HCT116 (cell line): ENCODE measurements at places on chromosomes 2 and 18.

DNA sequence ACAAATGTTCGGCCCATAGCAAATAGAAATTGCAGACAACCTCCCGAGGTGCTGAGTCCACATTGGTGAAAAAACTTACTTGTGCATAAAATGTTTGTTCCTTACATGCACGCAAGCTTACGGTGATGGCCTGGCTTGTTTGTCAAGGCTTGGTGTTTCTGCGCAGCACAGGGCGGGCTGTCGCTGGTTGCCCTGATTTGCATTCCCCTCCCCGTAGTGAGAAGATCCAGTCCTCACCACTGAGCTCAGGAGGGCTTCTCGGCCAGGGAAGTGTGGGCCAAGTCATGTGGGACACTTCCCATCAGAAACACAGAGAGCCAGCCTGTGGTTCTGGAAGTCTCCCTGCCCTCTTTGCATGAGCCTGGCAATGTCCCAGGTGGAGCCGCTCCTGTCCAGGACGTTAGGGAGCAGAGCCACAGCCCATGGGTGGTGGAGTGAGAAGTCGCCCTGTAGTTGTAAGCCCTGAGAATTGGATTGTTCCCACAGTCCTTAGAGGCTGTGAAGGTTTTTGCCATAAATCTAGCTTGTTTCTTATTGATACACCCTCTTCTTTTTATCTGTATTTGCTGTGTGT lies 152.7 kb downstream of the TWIST2 start:
- no peak for DNase-seq

GRCh38 chr2:47737191-47737975 lies 45.6 kb upstream of the MSH6 start:
- no peak for DNase-seq

- DNase-seq = no peak
Measured at GRCh38 chr2:99911736-99912135, 230.7 kb downstream of the AFF3 start.

GRCh38 chr2:216498070-216498378 lies 620 bp upstream of the RPL37A start:
- DNase-seq = no peak

- no peak for DNase-seq
Measured at GRCh38 chr2:69575926-69576325, 67.6 kb downstream of the AAK1 start.

DNA sequence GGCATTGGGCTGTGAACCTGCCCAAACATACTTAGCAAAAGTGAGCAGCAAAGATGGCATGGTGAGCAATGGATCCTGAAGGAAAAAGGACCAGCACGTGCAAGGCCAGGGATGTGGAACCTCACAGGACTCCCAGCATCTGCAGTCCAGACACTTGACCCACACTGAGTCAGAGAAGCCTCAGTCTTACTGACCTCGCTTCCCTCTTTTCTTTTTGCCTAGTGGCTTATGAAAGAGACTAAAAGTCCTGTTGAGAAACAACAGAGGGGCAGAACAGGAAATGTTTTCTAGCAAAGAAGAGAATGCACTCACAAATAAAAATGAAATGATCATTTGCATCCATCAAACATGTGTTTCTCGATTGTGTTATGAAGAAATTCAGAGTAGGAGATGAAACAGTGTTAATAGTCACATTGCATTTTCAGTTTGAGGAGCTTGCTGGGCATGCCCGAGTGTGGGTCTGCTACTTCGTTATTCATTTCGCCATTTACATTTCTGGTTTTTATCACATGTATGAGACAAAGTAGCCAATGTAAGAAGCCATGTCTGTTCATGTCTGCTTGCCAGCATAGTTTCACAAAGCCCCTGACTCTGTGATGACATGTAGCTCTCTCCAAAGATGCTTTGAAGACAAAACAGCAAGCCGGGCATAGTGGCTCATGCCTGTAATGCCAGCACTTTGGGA lies 118.4 kb downstream of the INO80D start:
- no peak for DNase-seq

DNA sequence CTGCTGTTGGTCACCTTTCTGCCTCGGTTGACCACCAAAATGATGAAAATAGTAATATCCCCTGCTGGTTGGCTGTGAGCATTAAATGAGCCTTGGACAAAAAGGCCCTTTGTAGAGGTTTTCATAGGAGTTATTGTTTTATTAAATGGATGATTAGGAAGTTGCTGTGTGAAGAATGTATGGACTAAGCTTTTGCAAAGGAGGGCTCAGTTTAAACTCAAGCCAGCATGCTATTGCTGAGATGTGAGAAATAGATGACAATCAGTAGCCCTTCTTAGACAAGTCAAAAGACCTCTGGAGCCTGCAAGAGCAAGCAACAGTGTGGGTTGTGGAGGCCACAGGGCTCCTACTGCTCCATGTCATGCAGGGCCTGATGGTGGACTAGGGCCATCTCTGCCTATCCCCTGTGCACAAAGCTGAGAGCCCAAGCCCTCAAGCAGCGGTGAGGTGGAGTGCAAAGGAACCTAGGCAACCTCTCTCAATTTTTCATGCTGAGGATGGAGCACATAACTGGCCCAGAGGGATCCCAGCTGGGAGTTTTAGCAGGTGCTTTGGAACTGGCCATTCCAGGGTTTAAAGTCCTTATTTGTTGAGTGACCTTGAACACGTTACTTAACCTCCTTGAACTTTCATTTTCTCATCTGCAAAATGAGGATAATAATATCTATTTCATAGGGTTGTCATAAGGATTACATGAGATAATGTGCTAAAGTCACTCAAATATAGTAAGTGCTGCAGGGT lies 37.1 kb downstream of the FOSL2 start:
- no peak for DNase-seq

DNA sequence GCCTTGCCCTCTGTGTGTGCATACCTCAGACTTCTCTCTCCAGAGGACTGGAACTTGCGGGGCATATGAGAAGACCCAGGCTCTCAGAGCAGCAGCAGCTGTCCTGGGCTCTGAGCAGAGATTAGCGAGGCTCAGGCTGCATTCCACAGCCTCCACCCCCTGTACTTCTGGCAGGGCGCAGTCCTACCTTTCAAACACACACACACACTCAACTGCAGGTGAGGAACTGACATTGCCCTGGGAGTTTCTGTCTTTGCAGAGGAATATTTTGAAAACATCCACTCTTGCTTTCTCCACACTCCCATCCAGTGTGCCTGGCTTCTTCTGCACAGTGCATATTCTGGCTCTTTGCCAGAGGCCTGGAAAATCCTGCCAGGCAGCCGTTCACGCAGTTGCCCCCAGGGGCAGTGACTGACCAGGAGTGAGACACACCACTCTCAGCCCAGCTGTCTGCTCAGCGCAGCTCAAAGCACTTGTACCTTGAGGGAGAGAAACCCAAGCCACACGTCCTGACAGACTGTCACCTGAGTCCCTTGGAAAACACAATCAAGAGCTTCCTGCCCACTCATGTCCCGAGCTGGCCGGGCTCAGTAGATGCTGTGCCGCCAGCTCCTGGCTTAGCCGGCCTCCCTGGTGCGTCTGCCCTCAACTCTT lies 460.8 kb downstream of the RNF144A start:
- no peak for DNase-seq

DNA sequence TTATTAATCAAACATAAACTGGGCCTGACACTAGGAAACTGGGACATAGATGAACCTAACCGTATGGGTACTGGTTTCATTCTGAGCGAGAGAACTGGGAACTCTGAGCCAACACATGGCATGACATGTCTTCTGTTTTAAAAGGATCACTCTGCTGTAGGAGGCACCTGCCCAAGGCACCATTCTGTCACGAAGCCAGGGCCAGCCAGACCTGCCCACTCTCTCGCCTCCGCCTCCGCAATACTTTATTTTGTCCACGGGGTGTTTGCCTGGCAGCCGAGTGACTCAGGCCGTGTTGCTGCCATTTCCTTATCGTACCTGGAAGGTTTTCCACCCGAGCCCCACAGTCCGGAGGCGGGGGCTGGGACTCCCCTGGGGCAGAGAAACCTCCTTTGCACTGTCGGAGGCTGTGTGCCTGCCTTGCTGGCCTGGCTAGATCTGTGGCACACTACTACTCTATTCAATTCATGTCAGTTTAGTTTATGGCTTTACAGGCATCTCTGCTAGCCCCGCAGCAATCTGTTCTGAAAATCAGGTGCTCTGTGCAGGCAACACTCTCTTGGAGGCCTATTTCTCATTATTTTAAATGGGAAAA lies 120.4 kb upstream of the ACKR3 start:
- DNase-seq = no peak

DNA sequence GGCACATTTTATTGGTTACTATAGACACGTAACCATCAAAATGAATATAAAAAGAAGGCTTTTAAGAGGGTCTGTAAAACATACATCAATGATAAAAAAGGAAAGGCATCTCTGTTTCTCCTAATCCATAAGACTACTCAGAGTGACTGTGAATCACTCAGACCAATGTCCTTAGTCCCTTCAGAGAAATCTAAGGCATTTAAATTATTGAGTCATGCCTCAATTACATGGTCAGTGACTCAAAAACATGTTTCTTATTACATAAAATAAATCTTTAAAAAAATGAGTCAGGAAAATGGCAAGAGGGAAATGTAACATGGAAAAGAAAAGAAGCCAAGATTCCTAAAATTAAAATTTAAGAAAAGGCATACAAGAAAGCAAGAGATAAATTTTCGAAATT lies 146.6 kb downstream of the ERBB4 start:
- no peak for DNase-seq

GRCh38 chr2:50069454-50069853 lies 915.1 kb upstream of the FSHR start:
- no peak for DNase-seq

DNA sequence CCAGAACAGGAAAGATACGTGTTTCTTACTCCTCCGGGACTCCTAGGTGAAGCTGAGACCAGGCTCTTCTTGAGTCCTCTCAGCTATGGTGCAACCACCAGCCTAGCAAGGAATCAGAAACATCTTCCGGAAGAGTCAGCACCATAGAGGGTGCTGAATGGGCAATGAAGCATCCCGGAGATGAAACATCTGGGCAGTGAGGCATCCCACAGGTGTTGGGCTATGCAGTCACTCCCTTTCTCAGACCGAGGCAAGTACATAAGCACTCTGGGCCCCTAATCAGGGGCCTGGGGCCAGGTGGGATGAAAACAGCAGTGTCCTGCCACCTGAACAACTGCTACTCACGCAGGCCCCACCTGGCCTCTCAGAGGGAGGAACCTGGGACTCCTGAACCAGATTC lies 1.4 kb upstream of the CAPN10 start:
- DNase-seq = no peak

DNA sequence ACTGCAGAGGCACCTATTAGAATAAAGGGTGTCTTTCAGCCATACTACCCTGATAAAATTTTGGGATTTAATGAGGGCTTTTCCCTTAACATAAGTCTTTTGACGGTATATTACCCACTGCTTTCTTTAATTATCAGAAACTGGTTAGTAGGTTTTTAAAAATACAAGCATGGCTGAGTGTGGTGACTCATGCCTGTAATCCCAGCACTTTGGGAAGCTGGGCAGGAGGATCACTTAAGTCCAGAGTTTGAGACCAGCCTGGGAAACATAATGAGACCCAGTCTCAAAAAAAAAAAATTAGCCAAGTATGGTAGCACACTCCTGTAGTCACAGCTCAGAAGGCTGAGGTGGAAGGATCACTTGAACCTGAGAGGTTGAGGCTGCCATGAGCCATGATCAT lies 16.1 kb downstream of the CPSF3 start:
- no peak for DNase-seq

DNA sequence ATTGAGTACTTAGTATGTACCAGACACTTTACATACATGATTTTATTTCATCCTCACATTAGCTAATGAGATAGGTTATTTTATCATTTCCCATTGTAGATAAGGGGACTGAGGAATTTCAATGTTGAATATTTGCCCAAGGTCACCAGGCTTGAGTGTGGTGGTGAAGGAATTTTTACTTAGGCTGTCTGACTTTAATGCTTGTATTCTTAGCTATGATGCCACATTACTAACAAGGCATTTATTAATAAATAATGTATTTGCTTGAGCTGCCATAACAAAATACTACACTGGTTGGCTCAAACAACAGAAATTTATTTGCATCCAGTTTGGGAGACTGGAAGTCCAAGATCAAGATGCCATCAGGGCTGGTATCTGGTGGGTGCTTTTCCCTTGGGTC lies 250.9 kb downstream of the GPD2 start:
- DNase-seq = no peak

GRCh38 chr2:8402222-8402621 lies 279.6 kb upstream of the ID2 start:
- no peak for DNase-seq

- DNase-seq = no peak
Measured at GRCh38 chr2:66443186-66443978, 8.5 kb downstream of the MEIS1 start.

- no peak for DNase-seq
Measured at GRCh38 chr2:197798187-197798586, 6.2 kb upstream of the PLCL1 start.

- no peak for DNase-seq
Measured at GRCh38 chr18:24227977-24228666, 89.3 kb downstream of the CABYR start.

DNA sequence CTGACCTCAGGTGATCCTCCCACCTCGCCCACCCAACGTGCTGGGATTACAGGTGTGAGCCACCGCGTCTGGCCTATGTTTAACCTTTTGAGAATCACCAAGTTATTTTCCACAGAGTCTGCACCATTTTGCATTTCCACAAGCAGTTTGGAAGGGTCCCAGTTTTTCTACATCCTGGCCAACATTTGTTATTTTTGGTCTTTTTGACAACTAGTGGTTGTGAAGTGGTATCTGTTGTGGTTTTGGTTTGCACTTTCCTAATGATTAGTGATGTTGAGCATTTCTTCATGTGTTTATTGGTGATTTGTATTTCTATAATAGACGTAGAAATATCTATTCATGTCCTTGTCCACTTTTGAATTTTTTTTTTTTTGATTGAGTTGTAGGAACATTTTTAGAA lies 67.9 kb downstream of the BIRC6 start:
- DNase-seq = no peak

- no peak for DNase-seq
Measured at GRCh38 chr18:22914633-22915032, 18.5 kb upstream of the RBBP8 start.

DNA sequence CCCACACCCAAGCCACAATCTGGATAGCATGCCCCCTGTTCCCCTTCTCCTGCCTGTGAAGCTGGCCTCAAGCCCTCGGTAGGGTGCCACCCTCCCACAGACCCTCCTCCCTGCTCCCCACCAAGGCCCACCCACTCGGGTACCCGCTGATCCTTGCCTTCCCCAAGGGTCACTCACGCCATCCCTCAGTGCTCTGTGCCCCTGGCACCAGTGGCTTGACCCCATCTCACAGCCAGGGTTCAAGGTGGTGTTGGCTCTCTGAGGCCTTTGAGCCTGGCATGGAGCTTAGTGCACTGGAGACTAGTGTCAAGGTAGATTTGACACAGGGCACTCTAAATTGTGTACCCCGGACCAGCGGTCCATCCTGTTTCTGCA lies 11.9 kb downstream of the ADRA2B start:
- no peak for DNase-seq

DNA sequence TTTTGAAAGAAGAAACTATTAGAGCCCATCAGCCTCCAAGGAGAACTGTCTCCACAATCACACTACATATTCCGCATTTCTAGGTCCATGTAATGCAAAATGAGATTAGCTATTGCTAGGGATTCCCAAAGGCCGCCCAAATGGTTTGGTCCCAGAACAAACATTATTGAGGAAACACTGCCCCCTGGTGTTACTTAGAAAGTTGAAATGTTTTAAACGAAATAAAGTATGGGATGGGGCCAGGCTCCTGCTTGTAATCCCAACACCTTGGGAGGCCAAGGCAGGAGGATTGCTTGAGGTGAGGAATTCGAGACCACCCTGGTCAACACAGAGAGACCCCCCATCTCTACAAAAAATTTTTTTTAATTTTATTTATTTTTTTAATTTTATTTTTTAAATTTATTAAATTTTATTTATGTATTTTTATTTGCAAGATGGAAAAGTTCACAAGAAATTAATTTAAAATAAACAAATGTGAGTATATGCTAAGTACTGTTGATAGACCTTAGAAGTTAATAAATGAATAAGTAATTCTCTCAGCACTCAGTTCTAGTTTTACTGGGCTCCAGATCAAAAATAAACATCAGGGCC lies 5.5 kb downstream of the NHEJ1 start:
- DNase-seq = peak; percentile 78
